Gastroesophageal sphincter (tissue), 4 donors: ENCODE measurements at places on chromosomes 3 and 15. TPM values are rescaled to one million over a fixed set of nuclear protein-coding genes. Genes with fewer than 3 reads are reported as not detected.

GRCh38 chr15:77659350-77660321 is 26.9 kb upstream of the LINGO1 start:
- ATAC-seq = no peak

GRCh38 chr3:120022729-120023128 is 71.5 kb downstream of the GSK3B start:
- no peak for ATAC-seq

- ATAC-seq = no peak
These were observed 109.4 kb downstream of the FILIP1L start for GRCh38 chr3:100004931-100005330.

DNA sequence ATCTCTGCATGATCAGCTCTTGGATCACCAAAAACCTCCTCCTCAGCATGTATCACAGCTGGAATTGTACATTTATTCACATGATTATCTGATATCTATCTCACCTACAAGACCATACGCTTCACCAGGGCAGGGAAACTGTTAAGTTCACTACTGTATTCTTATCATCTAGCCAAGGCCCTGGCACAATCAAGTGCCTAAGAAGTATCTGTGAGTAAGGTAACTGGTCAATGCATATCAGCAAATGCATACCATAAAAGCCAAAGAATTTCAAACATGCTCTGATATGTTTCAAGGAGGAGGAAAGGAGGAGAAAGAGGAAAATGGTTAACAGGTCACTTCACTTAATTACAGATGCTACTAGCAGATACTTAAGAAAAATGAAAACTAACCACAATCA is 158.4 kb downstream of the LIPC start:
- no peak for ATAC-seq

GRCh38 chr15:44029940-44030568 is 165.0 kb downstream of the FRMD5 start:
- no peak for ATAC-seq

DNA sequence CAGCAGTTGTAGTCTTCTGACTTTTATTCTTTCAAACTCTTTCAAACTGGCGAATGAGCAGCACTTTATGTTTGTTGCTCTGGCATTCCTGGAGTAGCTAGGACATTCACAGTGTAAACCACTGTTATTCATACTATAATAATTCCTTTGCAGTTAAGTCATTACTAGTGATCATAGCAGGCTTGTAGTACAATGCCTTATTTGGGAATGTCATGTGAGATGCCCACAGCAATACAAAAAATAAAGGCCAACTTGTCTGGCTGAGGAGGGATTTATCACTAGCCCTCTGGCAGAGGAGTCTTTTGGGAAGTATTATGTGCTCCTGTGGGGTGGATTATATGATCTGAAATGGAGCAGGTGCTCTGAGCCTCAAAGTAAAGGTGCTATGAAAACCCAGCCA is 197.2 kb downstream of the VGLL3 start:
- ATAC-seq = peak; percentile 90

- no peak for ATAC-seq
These were observed 1.5 kb downstream of the GRM2 start for GRCh38 chr3:51708216-51708845.

Gene CCK
- total RNA-seq = 13.6 TPM

Gene OPA1
- total RNA-seq = 58.9 TPM

GRCh38 chr15:32646291-32646690 is 4.8 kb downstream of the SCG5 start:
- no peak for ATAC-seq

Gene GOLGA6A
- total RNA-seq = 0.31 TPM

Gene SLC2A2
- not detected for total RNA-seq

GRCh38 chr3:22594990-22595389 is 608.1 kb upstream of the UBE2E2 start:
- ATAC-seq = no peak

GRCh38 chr3:107911337-107912000 is 179.4 kb downstream of the CD47 start:
- ATAC-seq = no peak

- ATAC-seq = no peak
These were observed 3.5 kb upstream of the PLA2G4E start for GRCh38 chr15:42024303-42024702.

Gene RAB6B
- total RNA-seq = 16.1 TPM

DNA sequence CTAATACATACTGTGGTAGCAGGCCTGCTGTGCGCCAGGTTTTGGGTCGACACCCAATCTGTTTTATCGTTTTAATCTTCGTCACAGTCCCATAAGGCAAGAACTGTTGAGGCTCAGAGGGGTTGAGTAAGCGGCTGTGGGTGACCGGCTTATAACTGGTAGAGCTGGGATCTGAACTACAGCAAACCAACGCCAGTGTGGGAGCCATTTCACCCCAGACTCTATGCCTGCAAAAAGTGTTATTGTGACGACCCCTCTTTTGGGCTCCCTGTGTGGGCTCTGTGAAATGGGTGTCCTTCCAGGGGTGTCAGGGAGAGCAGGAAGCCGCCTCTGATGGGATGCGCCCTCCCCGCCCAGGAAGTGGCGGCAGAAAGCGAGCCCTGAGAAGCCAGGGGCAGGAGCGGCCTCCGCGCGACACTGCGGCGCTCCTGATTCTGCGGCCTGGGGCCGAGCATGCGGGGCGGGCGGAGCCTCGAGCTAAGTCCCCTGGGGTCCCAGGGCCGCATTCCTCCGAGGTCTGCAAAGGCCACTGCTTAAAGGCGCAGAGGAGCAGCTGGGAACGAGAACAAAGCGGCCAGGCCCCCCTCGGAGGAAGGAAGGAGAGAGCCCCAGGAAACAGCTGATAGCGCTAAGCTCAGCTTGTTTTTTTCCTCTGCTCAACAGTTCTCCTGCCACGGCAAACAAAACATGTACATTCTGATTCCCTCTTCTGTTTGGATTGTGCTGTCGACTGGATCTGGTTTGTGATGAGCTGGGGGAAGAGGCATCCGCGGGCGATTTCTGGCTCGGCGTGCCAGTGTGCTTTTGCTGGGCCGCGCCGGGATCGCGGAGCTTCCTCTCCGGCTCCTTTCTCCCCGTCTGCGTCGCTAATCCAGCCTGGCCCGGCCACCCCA is 33.9 kb downstream of the GRK7 start:
- ATAC-seq = peak; percentile 61

DNA sequence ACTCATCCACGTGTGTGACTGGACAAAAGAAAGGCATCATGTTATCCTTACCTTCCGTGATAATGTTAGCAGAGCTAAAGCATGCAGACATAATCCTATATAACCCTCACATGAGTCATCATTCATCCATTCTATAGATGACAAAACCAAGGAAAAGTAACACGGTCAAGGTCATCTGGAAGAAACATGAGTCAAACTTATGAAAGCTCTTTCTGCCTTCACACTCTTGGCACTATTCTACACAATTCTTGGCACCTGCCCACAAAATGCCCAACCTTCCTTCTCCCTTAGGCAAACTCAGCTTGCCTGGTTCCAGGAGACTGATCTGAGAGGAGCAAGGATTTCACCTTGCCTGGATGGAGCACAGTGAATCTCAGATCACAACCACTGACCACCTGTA is 66.9 kb downstream of the PRICKLE2 start:
- ATAC-seq = no peak

Gene OSTN
- not detected for total RNA-seq

- peak; percentile 39 for ATAC-seq
These were observed 74.7 kb downstream of the MAGI1 start for GRCh38 chr3:65963787-65964677.

DNA sequence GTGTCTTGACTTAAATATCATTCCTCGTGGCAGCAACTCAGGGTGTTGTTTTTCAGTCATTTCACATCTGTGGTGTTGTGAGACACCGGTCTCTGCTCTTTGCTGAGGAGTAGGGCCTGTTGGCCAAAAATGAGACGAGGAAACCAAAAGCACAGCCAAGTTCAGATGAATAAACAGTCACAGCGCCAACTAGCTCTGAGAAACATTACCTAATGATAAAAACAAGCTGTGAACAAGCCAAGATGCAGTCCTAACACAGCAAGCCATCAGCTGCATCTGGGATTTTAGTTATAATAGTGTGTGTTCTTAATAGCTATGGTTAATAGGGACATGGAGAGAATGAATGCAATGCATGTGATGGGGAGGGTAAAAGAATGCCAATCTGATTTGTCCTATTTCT is 843.4 kb upstream of the DPPA4 start:
- ATAC-seq = peak; percentile 81

- ATAC-seq = no peak
These were observed 1.7 kb downstream of the ACY1 start for GRCh38 chr3:51985063-51985462.

- no peak for ATAC-seq
These were observed 16.0 kb upstream of the CPEB1 start for GRCh38 chr15:82663186-82663600.

DNA sequence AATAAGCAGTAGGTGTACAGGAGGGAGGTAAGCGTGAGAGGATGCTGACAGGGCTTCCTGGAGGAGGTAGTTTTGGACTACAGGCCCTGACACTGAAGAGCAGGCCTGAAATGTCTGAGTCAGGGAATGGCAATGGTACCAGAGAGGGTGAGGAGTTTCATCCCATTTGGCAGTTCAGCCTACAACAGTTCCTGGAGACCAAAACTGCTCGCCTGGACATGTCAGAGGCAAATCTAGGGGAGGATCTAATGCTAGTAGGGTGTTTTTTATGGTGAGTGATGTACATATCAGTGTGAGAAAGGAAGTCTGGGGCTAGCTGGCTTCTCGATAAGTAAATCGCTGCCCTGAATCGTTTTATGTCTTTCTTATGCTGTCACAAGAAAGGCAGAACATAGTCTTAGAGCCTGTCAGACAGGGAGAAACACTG is 13.8 kb upstream of the TNFSF10 start:
- ATAC-seq = no peak

DNA sequence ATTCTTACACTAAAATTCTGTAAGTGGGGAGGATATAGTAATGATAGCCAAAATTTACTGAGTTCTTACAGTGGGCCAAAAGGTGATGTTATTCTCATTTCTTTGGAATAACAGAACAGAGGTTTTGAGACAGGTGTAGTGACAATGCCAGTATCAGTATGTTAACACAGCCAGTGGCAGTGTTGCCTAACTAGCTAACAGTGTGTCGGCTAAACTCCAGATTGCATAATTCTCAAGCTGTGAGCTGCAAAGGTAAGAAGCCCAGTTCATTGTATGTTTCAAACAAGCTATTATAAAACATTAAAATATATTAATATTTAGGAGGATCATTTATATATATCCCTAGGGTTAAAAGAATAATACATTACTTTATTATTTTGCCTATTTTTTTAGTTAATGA is 920 bp downstream of the SLC15A2 start:
- no peak for ATAC-seq

DNA sequence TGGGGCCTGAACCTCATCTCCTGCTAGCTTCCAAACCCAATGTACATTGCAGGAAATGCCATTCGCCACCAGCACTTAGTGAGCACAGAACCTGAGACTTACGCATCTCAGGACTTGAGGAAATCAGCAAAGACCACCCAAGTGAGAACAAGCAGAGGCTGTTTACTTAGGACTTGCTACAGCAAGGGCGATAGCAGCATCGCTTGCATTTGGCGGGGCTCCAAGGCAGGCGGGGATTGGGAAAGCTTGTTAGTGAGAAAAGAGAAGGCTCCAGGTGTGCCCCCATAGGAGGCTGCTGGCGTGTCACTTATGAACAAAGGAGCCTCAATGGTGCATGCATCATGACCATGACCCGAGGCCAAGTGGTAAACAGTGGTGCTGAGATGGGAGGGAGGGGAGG is 19.7 kb downstream of the SLC6A20 start:
- ATAC-seq = no peak

- ATAC-seq = no peak
These were observed 232.5 kb downstream of the UACA start for GRCh38 chr15:70530906-70531305.

DNA sequence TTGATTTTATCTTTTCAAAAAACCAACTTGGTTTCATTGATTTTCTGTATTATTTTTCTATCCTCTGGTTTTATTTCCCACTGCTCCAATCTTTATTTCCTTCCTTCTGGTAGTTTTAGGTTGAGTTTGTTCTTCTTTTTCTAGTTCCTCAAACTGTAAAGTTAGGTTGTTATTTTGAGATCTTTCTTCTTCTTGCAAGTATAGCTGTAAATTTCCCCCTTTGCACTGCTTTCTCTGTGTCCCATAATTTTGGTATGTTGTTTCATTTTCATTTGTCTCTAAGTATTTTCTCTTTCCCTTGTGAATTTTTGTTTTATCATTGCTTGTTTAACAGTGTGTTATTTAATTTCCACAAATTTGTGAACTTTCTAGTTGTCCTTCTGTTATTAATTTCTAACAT is 120.0 kb downstream of the PLD1 start:
- ATAC-seq = no peak

DNA sequence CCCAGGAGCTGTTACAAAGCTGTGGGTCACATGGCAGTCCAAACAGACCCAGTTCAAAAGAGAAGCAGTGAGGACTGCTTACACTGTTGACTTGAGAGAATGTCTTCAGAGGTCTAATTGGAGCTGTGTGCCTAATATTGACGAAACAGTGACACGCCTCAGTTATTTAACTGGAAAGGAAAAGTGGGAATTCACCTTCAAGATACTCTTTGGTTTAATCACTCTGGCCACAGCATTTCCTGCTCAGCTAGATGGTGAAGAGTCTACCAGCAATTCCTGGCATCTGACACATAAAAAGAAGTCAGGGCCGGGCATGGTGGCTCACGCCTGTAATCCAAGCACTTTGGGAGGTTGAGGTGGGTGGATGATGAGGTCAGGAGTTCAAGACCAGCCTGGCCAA is 326.4 kb downstream of the SV2B start:
- no peak for ATAC-seq

Gene POTEB2
- total RNA-seq = not detected

DNA sequence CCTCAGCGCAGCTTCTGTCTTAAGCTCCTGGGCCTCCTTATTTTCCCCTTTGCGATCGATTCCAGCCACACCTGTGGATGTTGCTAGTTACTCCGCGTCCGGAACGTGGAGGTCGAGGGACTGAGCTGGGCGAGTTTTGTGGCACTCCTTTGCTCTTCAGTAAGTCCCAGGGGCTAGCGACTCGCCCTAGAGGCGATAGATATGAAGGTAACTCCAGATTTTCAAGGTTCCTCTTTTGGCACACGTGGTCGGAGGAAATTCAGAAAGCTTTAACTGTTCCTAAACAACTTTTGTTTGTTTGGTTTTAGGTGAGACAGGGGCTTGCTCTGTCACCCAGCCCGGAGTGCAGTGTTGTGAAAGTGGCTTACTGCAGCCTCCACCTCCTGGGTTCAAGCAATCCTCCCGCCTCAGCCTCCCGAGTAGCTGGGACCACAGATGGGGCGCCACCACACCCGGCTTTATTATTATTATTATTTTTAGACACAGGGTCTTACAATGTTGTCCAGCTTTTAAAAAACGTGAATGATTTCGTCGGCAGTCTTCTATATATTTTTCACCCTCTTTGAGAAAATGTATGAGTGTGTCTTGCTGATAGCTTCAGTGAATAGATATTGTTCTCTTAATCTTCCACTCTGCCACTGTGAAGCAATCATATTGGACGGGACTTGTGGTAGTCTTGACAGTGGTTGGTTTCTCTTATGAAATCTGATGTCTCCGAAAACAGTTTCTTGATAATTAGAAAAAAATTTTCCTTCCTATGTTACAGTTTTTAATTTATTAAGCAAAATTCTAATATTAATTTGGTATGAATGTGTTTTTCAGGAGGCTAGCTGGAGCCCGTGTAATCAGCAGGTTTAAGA is 785 bp downstream of the MFSD1 start:
- peak; percentile 29 for ATAC-seq
